ENCODE measurements at places on chromosomes 3 and 15.

- DNase-seq, result no peak
Measured at GRCh38 chr15:56619887-56620286, 113.4 kb downstream of the ZNF280D start.

DNA sequence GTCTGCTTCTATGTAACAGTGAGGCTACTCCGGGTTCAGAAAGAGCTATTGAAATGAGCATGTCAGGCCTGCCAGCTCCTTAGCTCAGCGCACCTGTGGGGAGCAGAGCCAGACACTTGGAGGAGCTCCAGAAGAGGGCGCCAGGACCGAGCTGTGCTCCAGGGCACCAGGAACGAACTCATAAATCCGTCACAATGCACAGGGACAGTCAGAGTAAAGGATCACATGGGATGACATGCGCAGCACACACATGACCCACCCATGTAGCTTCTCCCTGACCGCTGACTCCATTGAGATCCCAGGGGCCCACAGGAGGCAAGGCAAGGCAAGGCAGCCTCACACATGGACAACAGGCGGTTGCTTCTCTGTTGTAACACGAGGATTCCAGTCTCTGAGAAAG lies 26.0 kb upstream of the GNB5 start:
- DNase-seq, result peak; percentile 29

- no peak for DNase-seq
Measured at GRCh38 chr15:50134524-50135024, 15.5 kb upstream of the ATP8B4 start.

DNA sequence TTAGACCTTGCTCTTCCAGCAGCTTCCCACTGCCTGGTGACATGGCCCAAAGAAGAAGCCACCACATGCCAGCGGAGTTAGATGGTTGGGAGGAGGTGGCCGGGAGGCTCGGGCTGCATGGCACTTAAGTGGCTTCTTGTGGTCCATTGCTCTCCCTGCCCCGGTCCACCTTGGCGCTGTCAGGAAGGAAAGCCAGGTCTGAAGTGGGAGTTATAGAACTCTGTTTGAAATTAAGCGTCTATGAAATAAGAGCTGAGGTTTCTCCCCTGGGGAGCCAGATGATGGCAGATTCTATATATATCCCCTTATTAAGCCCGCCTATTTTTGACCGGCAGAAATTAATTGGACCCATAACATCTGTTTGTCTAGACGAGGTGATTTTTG lies 61.2 kb downstream of the ITGA11 start:
- DNase-seq, result no peak

DNA sequence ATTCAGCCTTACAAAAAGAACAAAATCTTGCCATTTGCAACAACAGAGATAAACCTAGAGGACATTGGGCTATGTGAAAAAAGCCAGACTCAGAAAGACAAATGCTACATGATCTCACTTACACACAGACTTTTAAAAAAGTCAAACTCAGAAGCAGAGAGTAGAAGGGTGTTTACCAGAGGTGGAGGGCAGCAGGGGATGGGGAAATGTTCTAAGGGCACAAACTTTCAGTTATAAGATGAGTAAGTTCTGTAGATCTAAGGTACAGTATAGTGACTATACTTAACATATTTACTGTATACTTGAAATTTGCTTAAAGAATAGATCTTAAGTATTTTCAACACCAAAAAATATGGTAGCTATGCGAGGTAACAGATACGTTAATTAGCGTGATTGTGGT lies 3.0 kb downstream of the MYEF2 start:
- peak; percentile 12 for DNase-seq

DNA sequence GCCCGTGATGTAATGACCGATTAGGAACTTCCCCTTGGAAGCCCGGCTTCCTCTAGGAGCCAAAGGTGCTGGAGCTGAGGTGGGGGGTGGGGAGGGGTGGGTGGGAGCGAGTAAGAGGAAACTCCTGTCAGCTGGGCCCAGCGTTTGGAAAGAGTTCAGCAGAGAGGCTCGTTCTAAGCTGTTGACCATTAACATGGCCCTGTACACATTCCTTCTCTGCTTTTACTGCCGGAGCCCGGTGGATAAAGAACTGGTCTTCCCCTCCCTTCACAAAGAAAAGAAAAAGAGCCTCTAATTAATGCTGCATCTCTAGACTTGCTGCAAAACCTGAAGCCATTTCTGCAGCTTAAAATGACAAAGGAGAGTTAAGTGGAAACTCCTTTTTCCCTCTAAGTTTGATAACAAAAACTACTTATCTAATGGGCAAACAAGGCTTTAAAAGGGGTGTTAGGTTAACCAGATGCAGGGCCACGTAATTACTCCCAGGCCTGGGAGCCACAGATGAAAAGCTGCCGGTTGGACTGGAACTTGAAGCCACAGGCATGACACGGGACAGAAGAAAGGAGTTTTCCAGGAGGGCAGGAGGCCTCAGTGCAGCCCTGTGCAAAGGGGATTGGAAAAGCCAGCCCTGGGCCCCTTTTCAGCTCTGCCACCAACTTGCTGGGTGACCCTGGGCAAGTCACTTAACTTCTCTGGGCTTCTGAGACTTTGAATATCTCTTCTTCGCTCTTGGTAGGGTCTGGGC lies 71.3 kb downstream of the SMAD6 start:
- no peak for DNase-seq

- DNase-seq, result no peak
Measured at GRCh38 chr3:41101231-41101630, 98.1 kb upstream of the CTNNB1 start.

DNA sequence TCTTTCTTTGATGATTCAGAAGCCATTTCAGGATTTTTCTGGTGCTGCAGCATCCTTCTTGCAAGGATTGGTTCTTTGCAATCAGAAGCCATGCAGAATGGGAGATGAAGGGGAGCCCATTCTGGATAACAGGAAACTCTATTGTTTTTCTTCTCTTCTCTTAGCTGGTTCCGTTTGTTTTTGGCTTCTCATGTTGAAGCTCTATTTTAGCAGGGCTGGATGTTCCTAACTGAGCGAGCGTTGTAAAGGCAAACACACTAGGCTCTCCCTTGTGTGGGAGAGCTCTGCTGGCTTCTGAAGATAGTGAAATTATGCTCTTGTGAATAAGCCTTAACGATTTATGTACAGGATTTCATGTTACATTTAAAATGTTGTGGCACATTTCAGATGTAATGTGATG lies 8.3 kb downstream of the CACNA1D start:
- DNase-seq, result no peak

- peak; percentile 39 for DNase-seq
Measured at GRCh38 chr3:100634493-100635272, 25.3 kb downstream of the ADGRG7 start.

DNA sequence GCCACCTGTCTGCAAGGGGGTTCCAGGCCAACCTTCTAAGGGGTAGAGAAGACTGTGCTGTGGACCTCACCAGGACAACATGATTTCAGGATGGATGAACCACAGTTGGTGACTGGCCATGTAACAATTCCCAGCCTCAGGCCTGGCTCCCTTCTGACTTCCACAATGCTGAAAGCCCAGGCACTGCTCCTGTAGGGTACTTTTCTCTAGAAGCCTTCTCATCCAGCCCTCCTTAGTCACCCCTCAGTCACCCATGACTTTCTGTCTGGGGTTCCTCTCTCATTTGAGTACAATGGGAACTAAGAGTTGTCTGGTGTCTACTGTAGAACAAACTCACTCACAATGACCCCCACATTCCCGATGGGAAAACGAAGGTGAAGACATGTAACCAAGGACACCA lies 8.6 kb downstream of the ALS2CL start:
- no peak for DNase-seq

- no peak for DNase-seq
Measured at GRCh38 chr3:55320928-55321327, 166.2 kb downstream of the WNT5A start.

DNA sequence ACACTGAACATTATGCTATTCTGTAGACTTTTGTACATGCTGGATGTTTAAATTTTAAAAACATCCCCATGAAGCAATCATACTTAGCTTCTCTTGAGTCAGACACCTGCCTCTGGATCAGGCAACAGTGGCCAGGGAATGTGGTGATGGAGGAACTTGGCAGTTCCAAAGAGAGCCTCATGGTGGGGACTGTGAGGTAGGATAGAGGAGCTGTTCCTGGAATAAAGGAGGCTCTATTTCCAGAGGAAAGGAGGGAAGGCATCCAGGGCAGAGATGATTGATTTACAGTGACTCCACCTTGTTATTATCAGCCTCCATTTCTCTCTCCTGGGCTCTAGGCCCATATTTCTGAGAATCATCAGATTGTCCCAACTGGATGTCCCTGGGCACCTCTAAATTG lies 35.0 kb upstream of the ABHD17C start:
- no peak for DNase-seq

GRCh38 chr15:41860049-41860828 lies 21.6 kb downstream of the PLA2G4B start:
- no peak for DNase-seq

All from activated CD4-positive, alpha-beta T cell treated with anti-CD3 and anti-CD28 coated beads, Interleukin-2, amount 50 U/mL, for 16 hours (primary cell).